ENCODE measurements at places on chromosomes 16 and 17. TPM values are rescaled to one million over a fixed set of nuclear protein-coding genes. Genes with fewer than 3 reads are reported as not detected.

- H3K27me3 ChIP-seq = peaks cover 5% of the 10 kb centered on the region
- no peak for DNase-seq
- peaks cover 5% of the 10 kb centered on the region for H3K4me1 ChIP-seq
- H3K4me3 ChIP-seq = no peak overlapping the region
- H3K36me3 ChIP-seq = no peaks in the 10 kb centered on the region
Measured at GRCh38 chr17:64611369-64611768, 50.7 kb downstream of the SMURF2 start.

DNA sequence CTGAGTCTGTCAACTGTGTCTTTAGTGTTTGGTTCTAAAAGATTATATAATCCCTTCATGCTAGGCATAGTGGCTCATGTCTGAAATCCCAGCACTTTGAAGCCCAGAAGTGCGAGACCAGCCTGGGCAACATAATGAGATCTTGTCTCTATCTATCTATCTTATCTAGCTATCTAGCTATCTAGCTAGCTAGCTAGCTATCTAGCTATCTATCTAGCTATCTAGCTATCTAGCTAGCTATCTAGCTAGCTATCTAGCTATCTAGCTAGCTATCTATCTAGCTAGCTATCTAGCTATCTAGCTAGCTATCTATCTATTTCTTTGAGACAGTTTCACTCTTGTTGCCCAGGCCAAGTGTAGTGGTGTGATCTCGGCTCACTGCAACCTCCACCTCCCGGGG lies 43.8 kb downstream of the SPAG9 start:
- DNase-seq = no peak
- H3K27ac ChIP-seq = no peak overlapping the region
- no peak overlapping the region for H3K4me3 ChIP-seq
- no peaks in the 10 kb centered on the region for H3K27me3 ChIP-seq
- peaks cover 33% of the 10 kb centered on the region for H3K4me1 ChIP-seq
- peaks cover 22% of the 10 kb centered on the region for H3K36me3 ChIP-seq

TMEM97 gene
- total RNA-seq = 15.5 TPM

DNA sequence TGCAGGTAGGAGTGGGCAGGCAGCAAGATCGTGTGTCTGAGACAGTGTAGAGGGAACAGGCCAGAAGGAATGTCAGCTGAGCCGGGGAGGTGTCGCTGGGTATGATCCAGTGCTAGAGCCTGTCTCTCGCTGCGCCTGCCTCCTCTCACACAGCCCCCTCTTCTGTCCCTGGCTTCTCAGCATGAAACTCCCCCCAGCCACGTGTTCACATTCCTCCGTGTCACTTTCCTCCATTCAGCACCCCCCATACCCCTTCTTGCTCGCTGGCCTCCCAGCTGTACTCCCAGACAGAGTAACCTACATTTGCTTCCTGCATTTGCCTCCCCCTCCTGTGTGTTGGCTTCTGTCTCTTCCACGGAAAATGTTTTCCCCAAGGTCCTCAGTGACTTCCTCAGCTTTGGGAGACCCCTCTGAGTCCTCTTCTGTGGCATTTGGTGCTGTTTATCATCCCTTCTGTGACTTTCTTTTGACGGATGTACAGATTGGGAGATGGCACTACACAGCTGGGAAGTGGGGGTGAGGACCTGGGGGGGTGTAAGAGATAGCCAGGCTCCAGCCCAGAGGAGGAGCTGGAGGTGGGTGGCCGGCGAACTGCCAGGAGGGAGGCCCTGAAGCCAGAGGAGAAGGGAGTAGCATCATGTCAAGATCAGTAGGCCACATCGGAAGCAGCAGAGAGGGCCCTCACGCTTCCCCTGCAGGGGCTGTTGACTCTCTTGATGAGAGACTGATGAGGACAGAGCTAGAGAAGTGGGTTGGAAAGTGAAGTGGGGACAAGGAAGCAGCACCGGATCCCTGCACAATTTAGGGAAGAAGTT lies 19.2 kb downstream of the SGF29 start:
- H3K27ac ChIP-seq = no peak overlapping the region
- 0 out of 2 replicates have a peak, but pooled peaks cover 3% of the 10 kb centered on the region for H3K36me3 ChIP-seq
- peaks cover 7% of the 10 kb centered on the region for H3K4me1 ChIP-seq
- no peak for DNase-seq
- no peak overlapping the region for H3K4me3 ChIP-seq
- H3K27me3 ChIP-seq = peaks cover 2% of the 10 kb centered on the region

DNA sequence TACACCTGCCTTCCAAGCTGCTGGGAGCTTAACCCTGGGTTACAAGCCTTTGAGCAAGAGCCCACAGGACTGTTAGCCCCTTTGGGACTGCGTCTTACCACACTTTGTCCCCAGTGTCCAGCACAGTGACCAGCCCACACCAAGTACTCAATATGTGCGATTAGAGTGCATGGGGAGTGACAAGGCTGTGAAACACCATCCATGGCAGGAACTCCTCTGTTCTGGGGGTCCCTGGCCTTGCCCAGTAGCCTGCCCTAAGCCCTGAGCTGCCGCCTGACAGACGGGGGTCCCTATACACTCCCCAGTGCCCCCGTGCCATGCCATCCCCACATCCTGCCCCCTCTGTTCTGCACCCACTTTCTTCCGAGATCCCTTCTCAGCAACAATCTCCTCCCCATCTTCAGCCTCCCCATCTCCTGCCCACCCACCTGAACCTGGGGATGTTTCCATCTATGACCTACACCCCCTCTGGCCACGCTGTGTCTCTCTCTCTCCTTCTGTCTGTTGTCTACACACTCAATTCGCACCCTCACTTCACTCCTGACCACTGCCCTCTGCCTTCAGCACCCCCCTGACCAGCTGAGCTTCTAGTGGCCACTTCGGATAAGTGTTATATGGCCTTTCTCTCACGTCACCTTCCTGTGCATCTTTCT lies 112.9 kb upstream of the SMURF2 start:
- no peaks in the 10 kb centered on the region for H3K36me3 ChIP-seq
- H3K27me3 ChIP-seq = peaks cover 6% of the 10 kb centered on the region
- no peak overlapping the region for H3K27ac ChIP-seq
- DNase-seq = no peak
- H3K4me3 ChIP-seq = no peak overlapping the region
- H3K4me1 ChIP-seq = peaks cover 17% of the 10 kb centered on the region
